ENCODE measurements at places on chromosomes 13 and 19.

DNA sequence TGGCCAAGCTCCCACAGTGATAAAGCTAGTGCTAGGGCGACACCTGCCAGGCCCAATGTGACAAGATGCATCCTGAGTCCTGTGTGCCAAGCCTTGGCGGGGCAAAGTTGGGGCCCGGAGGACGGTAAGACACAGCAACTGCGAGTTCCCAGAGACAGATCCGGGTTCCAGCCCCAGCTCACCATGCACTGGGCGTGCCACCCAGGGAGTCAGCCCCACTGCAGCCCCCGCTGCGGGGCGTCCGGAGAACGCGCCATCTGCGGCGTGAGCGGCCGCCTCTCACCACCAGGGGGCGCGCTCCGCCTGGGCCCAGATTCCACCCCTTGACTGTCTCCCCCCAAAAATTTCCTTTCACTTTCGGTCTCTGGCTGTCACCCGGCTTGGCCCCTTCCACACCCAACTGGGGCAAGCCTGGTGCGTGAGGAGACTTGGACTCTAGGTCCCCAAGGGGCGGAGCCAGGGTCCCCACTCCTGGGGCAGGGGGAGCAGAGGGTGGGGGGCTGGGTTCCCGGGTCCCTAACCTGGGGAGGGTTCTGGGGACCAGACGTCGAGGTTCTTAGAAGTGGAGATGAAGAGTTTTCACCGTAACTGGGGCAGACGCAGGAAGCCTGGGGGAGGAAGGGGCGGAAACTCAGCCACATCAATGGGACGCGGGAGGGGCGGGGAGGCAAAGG lies at the start of gene FLT3LG:
Gene FLT3LG, plus strand, starts transcription at position 348 of the 674 bp plus-strand sequence. CDS start 425 bp downstream, outside the sequence.
- peak; percentile 95 for DNase-seq

DNA sequence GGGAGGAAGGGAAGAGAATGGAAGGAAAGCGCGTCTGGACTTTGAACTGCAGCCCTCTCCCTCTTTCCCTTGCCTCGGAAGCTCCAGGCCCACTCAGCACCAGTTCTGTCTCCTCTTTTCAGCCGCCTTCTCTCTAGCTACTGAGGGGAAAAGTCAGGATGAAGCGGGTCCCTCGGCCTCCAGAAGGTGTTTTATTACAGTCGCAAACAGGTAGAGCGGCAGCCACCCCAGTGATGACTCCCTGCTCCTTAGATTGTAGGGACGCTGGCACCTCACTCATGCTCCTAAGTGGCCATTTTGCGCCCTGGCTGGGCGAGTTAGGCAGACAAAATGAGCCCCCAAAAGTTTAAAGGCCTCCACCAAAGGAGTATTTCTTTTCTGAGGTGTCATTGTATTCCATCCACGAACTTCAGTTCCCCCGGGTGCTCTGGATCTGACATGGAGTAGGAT lies 954 bp upstream of the STK24 start:
- no peak for DNase-seq

- no peak for DNase-seq
These were observed 39.8 kb upstream of the TPM4 start for GRCh38 chr19:16036397-16036925.

- DNase-seq, result no peak
These were observed 11.7 kb upstream of the MTIF3 start for GRCh38 chr13:27461940-27462584.

GRCh38 chr19:29635963-29636362 lies 29.3 kb upstream of the PLEKHF1 start:
- no peak for DNase-seq

- DNase-seq, result peak; percentile 15
These were observed 104.9 kb downstream of the CACNA1A start for GRCh38 chr19:13401388-13401787.

GRCh38 chr19:3137119-3137518 lies 1.3 kb downstream of the GNA15 start:
- DNase-seq, result no peak

DNA sequence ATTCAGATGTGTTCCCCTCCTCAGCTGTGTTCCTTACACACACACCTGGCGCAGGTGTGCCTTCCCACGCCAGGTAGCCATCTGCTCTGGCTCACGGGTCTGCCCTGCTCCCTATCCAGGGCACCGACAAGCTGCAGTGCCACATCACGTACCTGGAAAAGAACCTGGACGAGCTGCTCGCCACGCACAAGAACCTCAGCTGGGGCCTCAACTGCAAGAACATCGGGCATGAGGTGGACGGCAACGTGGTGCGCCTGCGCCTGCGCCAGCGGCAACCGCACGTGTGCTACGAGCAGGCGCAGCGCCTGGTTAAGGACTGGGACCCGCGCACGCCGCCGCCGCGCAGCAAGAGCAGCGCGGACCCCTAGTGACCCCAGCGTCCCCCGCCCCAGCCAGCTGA lies 26.5 kb upstream of the CASP14 start:
- no peak for DNase-seq

- DNase-seq, result no peak
These were observed 114.5 kb downstream of the POSTN start for GRCh38 chr13:37484056-37484455.

DNA sequence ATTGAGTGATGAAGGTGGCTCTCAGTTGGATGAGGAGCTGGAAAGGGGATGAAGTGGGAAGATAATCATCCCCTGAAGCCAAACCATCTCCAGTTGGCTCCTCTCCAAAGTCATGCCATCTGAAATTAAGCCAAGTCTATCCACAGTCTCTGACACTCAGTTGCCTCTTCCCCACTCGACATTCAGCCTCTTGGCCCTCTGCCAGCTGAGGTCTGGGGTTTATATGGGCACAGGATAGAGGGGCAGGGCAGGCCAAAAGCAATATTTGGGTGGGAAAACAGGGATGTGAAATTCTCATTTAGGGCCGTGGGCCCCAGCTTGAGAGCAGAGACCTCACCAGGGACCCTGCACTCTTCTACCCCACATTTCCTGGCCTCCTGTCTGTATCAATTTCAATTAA lies 85.9 kb downstream of the SLITRK1 start:
- DNase-seq, result no peak

- peak; percentile 57 for DNase-seq
These were observed 109.5 kb downstream of the TBC1D4 start for GRCh38 chr13:75372517-75372916.

DNA sequence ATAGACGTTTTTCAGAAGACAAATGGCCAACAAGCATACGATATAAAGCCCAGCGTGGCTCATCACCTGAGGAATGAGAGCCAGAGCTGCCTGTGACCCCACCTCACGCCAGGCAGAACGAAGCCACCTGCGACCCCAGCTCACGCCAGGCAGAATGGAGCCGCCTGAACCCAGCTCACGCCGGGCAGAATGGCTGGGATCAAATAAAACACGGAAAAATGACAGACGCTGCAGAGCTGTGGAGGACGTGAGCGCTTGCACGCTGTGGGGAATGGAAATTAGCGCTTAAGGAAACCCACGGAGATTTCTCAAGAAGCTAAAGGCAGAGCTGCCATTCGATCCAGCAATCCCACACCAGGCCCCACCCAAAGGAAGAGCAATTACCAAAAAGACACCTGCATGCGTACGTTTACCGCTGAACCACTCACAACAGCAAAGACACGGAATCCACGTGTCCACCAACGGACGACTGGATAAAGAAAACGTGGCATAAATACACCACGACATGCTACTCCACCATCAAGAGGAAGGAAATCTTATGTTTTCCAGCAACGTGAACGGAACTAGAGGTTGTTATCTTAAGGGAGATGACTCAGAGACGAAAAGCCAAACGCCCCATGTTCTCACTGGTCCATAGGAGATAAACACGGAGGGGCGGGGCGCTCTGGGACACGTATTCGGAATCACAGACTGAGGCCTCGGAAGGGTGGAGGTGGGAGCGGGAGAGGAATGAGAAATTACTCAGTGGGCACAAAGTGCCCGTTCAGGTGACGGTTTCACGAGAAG lies 30.7 kb upstream of the C13orf46 start:
- DNase-seq, result no peak

DNA sequence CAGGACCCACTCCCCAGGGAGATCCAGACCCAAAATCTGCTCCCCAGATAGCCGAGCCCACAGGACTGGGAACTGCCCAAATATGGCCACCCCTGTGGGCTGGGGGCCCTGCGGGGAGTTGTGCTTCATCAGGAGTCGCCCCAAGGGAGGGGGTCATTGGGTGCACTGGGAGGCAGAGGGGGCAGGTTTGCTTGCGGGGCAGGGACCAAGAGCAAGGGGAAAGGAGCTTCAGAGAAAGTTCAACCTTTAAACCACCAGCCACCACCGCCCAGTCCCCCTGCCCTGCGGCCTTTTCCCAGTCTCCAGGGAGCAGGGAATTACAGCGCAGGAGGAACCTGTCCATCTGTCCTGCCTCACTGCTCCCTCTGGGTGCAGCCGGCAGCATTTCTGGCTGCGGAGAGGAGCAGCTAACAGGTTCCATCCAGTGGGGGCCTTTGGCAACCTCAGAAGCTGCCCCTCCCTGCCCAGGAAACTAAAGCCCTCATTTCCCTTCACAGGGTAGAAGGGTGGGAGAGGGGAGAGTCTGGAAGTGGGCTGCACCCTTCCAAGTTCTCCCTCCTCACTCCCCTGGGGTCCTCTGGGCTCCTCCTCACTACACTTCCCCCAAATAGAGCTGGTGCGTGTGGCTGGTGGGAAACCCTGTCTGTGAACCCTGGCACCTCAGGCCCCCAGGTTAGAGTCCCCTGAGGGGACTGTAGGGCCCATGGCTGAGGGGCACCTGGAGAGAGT lies 13.8 kb upstream of the ASF1B start:
- DNase-seq, result no peak

DNA sequence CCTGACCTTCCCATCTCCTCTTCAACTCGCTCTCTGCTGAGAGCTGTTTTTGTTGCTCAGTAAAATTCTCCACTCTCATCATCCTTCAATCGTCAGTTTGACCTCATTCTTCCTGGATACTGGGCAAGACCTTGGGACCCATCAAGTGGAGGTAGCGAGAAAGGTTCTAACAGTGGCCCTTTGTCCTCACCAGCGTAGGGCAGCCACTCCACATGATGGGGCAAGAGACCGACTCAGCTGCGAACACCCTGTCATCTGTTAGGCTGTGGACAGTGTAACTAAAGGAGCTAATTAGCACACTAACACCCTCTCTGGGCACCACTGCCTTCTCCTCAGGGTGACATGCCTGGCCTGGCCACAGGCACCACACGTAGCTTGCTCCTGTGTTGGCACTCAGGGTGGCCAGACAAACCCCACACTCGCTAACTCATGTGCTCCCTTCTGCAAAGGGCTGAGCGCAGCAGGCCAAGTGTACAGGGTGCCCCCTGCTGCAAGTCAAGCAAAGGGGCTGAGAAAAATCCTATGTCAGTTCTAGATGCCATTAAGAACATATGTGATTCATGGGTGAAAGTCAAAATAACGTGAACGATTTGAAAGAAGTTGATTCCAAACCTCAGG lies 1216.0 kb downstream of the SLITRK5 start:
- no peak for DNase-seq

DNA sequence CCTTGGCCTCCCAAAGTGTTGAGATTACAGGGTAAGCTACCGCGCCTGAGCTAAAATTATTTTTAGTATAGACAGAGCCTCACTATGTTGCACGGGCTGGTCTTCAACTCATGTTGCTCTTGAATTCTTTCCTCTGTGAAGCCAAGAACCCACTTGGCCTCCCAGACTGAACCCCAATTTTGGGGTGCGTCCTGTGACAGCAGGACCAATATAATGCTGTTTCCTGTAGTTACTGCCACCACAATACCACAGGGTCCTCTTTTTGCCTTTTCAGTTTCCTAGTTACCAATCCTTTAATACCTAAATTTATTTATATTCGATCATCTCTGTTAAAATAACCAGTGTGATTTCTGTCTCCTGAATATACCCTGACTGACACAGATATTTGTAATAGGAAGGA lies 32.9 kb downstream of the TSKS start:
- DNase-seq, result no peak

GRCh38 chr19:48989701-48990291 lies 3.3 kb downstream of the GYS1 start:
- no peak for DNase-seq

DNA sequence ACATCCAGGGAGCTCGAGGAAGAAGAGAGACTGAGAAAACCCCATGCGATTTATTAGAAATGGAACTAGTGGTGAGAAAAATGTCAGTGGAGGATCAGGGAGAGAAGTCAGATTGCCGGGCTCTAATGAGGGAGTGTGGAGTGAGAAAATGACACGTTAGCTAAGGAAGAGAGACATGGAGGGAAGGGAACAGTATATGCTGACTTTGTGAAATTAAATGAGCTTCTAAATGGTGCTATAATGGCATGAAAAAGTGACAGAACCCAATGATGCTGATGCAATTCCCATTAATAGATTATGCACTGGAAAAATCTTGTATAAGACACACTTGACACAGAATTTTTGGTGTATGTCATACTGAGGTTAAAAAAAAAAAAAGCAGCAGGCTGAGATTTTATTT lies 112.6 kb downstream of the HSPH1 start:
- DNase-seq, result no peak

- no peak for DNase-seq
These were observed 2.2 kb downstream of the CLIP3 start for GRCh38 chr19:36030264-36031148.

GRCh38 chr13:28338742-28339141 lies 156.2 kb downstream of the FLT1 start:
- no peak for DNase-seq

DNA sequence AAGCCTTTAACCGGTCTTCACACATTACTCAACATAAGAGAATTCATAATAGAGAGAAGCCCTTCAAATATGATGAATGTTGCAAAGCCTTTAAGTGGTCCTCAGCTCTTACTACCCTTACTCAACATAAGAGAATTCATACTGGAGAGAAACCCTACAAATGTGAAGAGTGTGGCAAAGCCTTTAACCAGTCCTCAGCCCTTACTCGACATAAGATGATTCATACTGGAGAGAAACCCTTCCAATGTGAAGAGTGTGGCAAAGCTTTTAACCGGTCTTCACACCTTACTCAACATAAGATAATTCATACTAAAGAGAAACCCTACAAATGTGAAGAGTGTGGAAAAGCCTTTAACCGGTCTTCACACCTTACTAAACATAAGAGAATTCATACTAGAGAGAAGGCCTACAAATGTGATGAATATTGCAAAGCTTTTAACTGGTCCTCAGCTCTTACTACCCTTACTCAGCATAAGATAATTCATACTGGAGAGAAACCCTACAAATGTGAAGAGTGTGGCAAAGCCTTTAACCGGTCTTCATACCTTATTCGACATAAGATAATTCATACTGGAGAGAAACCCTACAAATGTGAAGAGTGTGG lies 36.4 kb downstream of the ZNF257 start:
- no peak for DNase-seq

DNA sequence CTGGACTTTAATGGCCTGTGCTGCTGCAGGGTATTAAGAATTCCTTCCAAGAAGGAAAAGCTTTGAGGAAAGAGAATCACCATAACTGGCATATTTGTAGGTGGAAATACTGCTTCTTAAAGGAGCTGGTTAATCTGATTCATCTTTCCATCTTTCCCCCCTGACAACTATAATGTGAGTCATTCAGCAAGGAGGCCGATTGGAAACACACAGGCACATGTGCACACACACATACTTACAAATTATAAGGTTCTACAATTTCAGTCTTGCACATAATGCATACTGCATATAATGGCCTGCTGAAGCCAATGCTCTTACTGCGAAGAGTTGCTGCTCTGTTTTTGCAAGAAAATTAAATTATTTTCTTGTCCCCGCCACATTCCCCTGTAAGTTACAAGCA lies 78.8 kb upstream of the TPP2 start:
- no peak for DNase-seq

Measured in activated CD4-positive, alpha-beta T cell treated with anti-CD3 and anti-CD28 coated beads, Interleukin-2, Interleukin-6, amounts not matched to agents 100 ng/mL and 50 ng/mL, durations not matched to agents 16 hours and 8 hours (primary cell).